ENCODE measurements at places on chromosomes 5 and 9.

GRCh38 chr9:6936103-6936502 is 178.3 kb downstream of the KDM4C start:
- no peak for DNase-seq

DNA sequence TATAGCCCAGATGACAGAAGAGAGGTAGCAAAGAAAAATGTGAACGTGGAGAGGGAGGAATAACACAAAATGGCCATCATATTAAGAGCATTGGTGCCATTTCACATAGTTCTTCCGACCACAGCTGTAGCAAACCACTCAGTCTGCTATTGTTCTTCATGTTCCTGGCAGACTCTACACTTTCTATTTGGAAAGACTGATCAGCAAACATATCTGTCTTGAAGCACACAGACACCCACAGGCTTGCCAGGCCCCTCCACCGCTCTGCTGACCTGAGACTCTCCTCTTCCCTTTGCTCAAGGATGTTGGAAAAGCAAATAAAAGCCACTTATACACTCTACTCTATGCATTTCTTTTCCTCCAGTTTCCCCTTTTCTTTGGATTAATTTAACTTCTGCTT is 298.0 kb downstream of the FBXL7 start:
- no peak for DNase-seq

DNA sequence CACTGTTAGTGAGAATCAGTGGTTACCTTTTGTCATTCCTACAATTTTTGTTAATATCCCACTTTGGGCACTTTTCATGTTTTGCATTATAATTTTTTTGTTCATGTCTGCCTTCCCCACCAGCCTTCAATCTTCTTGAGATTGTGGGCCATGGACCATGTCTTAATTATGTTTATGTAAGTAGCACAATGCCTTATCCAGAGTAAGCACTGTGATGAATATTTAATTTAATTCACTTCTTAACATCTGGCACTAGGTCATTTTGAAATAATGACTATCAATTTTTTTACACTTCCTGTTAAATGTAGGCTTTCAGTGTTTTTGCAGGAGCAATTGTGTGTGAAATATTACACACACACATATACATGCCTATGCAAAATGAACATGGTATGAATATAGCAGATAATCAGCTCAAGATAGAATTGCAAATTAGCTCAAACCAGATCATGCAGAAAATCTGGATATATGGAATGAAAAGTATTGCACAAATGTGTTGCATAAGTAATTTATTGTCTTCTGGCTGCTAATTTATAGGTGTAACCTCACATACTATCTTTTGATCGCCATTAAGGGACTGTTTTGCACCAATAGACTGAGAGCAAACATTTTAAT is 5.3 kb upstream of the SHOC1 start:
- DNase-seq: no peak

- DNase-seq: no peak
These were observed 198.1 kb downstream of the ROR2 start for GRCh38 chr9:91751922-91752321.

GRCh38 chr5:132546108-132546507 is 2.8 kb upstream of the IL5 start:
- no peak for DNase-seq

Data from lower leg skin (tissue), 4 donors.